Caudate nucleus (tissue), 63 donors: ENCODE measurements at places on chromosomes 2 and 18.

DNA sequence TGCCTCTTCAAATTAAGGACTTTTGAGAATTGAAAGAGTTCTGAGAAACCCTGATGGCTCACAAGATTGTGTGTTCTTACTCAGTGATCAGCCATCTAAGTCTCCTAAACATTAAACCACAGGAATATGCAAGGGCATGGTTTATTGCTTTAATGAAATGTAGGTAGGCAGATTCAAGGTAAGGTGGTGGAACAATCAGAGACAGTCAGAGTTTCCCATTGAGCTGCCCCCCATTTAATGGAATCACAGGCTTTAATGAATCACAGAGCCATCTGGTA is 107.8 kb upstream of the LRATD1 start:
- no peak for DNase-seq

DNA sequence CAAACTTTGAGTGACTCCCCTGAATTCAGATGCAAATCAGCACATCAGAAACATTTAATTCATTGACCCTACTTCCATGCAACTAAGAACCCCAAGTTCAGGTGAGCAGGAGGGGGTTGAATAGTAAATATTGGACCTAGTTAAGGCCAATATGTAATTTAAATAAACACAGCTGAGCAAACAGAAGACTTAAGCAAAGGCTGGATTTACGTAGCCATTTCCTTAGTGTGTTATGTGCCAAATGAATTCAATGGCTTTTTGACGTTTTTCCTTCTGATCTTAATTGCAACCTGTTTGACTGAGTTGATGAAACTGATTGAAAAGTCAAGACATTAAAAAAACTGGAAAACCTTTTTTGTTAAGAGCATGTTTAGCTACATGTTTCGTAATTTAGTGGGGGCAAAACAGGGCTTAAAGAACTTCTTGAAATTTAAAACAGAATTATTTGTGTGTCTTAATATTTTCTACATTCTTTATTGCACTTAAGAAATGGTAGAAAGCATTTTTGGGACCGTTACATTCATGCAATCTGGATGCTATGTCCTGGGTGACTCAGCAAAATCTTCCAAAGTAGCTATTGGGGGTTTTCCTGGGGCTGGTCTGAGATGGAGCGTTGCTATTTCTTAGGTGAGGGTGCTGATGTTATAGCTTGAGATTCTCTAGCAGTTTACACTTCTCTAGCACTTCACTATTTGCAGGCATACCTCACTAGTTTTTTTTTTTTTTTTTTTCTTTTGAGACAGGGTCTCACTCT is 25.5 kb upstream of the KCNE4 start:
- no peak for DNase-seq

DNA sequence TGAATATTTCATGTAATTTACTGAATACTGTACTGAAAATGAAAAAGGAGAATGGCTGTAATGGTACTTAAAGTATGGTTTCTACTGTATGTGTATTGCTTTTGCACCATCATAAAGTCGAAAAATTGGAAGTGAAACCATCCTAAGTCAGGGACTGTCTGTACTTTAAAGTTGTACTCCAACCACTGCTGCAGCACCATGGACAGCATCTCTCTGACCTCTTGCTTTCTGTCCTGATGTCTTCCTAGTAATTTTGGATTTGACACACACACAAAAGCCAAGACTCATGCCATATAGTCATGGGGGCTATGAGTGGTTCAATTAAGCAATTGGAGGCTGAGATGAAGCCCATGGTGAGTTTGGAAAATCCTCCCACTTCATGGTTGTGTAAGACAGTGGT is 256.3 kb upstream of the PKDCC start:
- no peak for DNase-seq

DNA sequence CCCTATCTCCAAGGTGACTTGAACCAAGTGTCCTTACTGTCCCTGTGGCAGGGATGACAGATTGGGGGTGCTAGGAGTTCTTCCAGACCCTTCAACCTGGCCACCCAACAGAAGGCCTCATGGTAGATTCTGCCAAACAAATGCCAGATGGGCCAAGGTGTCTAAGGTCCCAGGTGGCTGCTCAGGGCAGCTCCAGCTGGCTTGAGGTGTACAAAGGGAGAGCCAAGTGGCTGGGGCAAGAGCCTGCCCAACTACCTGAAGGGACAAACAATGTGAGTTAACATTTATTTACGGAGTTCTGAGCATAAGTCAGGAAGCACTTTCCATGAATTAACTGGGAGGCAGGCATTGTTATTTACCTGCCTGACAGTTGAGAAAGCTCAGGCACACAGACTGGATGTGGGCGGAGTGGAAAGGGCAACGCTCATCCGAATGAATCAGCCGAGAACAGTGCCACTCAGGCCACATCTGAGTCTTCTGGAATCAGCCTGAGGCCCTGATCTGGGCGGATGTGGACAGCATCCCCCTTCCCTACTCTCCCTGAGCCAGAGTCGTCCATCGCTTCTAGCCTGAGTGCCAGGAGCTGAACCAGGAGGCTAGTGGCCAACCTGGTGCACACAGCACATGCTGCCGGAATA is 4.4 kb upstream of the KCNIP3 start:
- DNase-seq, result no peak

- DNase-seq, result no peak
Observed at GRCh38 chr2:25285265-25286024, 56.3 kb downstream of the DNMT3A start.

GRCh38 chr2:39855856-39856255 is 76.8 kb upstream of the THUMPD2 start:
- no peak for DNase-seq

- no peak for DNase-seq
Observed at GRCh38 chr2:12824351-12824777, 107.6 kb downstream of the TRIB2 start.

DNA sequence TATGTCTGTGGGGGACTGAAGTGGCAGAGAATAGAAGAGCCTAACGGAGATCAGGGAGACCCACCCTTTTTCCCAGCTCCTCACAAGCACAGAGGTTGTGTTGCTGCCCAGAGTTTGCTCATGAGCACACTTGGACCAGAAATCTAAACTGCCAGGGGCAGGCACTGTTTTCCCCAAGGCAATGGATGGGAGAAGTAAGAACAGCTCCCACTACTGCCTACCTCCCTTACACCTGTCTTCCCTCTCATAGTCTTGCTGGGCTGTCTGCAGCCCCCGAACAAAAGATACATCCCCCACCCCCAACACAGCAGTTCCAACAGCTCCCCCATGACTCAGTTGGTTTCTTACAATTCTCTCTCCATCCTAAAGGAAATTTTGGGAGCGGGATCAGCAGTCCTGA is 48.1 kb upstream of the CD226 start:
- DNase-seq, result no peak
